ENCODE measurements at places on chromosomes 16 and 17.

- DNase-seq, result no peak
Observed at GRCh38 chr16:49914657-49915056, 58.7 kb upstream of the ZNF423 start.

DNA sequence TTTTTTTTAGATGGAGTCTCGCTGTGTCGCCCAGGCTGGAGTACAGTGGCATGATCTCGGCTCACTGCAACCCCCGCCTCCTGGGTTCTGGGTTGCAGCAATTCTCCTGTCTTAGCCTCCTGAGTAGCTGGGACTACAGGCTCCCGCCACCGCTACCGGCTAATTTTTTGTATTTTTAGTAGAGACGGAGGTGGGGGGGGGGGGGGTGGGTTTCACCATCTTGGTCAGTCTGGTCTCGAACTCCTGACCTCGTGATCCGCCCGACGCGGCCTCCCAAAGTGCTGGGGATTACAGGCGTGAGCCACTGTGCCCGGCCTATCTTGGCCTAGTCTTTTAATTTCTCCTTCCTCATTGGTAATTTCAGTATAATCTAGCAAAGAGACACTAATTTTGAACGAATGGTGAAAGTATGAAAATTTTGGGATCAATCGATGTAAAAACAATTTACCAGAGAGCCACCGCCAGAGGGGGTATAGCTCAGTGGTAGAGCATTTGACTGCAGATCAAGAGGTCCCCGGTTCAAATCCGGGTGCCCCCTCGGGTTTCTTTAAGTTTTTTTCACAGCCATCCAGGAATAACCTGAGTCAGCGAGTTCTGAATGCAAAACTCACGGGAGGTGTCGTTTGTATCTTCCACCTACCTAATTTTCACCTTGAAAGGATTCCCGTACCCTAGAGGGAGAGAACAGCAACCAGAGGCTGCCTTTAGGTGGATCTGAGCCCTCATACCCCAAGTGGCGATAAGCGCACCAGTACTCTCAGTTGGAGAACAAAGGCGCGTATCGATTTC is 2.5 kb upstream of the LASP1 start:
- no peak for DNase-seq

GRCh38 chr17:2237950-2238349 is 65.6 kb downstream of the SMG6 start:
- DNase-seq, result no peak

GRCh38 chr16:77213542-77214106 is 14.4 kb downstream of the SYCE1L start:
- no peak for DNase-seq

DNA sequence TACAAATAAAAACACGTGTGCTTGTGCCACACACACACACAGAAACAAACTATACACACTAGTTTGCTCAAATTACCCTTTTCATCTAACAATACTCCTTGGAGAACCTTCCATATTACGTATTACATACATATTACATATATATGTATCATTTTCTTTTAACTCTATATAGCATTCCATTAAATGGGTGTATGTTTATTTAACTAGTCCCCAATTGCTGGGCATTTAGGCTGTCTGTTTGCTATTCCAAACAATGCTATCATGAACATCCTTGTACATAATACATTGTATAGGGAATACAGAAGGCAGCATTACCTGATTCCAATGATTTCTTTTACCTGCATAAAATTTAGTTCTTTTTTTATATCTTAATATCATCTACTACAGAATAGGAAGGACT is 73.1 kb downstream of the SKAP1 start:
- no peak for DNase-seq

GRCh38 chr16:76176153-76176552 is 101.0 kb upstream of the CNTNAP4 start:
- DNase-seq, result no peak
